Activated CD8-positive, alpha-beta memory T cell treated with anti-CD3 and anti-CD28 coated beads for 24 hours (primary cell): ENCODE measurements at places on chromosomes 4 and X.

DNA sequence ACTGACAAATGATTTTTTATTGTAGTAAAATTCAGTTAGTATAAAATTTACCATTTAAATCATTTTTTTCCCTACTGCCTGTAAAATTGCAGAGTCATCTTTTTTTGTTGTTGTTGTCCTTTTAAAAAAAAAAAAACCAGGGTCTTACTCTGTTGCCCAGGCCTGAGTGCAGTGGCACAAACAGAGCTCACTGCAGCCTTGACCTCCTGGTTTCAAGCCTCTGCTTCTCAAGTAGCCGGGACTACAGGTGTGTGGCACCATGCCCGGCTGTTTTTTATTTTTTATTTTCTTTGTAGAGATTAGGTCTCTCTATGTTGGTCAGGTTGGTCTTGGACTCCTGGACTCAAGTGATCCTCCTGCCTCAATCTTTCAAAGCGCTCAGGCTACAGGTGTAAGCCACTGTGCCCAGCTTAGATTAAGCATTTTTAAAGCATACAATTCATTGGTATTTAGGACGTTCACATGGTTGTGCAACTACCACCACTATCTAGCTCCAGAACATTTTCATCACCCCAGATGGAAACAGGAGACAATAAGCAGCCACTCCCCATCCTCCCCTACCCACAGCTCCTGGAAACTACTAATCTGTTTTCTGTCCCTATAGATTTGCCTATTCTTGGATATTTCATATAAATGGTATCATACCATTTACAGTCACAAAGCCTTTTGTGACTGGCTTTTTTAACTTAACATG is 59.7 kb upstream of the PGRMC2 start:
- no peak for DNase-seq

DNA sequence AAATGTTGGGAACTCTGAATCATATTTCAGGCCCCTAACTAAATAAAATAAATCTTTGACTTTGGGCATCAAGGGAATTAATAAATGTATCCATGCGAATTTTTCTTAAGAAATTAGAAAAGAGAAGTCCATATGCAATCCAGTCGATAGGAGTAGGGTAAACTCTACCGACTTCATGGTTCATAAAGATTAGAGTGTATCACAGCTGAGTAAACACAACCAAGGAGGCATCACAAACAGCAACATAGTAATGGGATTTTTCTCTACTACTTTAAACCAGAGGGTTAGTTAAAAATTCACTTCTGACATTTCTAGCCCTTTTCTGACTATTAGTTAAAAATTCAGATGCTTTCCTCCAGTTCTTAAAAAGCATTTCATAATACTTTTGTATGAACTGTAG is 19.9 kb downstream of the SEPTIN11 start:
- no peak for DNase-seq

DNA sequence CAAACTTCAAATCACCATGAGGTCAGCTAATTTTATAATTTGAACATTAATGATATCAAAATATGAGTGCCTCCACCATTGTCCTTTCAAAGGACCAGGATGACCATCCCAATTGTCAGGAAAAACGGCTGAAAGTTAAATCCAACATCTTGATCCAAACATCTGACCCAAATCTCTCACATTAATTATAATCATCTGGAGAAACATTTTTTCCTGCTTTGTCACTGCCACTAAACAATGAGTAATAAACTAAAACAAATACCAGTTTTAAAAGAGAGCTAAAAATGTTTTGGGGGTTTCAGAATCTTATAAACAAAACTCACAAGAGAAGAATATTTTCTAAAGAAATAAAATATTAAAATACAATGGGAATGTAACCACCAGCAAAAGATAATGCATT is 45.7 kb upstream of the NDST4 start:
- no peak for DNase-seq

DNA sequence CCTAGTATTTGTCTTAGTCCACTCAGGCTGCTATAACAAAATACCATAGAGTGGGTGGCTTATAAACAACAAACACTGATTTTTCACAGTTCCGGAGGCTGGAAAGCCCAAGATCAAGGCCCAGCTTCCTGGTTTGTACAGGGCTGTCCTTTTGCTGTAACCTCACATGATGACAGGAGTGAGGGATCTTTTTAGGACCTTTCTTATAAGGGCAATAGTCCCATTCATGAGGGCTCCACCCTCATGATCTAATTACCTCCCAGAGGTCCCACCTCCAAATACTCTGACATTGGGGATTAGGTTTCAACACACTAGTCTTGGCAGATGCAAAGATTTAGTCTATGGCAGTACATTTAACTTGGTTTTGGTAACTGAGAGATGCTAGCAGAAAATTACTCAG is 20.9 kb downstream of the GPAT3 start:
- DNase-seq: no peak

- no peak for DNase-seq
Measured at GRCh38 chr4:73870260-73870659, 1.1 kb downstream of the CXCL1 start.

DNA sequence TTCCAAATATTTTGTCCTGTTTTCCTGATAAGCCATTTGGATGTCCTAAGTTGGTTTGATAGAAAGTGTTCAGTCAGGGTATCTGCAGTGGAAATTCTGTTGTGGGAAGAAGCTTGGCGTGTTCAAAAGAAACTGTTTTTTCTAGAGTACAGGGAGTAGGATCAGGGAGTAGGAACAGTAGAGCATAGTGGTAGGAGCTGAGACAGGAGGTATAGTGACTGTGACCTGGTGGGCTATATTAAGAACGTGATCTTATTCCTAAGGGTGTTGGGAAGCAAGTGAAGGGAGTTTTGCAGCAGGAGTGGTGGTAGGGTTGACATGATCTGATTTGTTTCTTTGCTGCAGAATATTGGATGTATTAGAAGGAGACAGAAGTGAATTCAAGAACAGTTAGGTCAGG is 348.2 kb downstream of the BMPR1B start:
- no peak for DNase-seq

DNA sequence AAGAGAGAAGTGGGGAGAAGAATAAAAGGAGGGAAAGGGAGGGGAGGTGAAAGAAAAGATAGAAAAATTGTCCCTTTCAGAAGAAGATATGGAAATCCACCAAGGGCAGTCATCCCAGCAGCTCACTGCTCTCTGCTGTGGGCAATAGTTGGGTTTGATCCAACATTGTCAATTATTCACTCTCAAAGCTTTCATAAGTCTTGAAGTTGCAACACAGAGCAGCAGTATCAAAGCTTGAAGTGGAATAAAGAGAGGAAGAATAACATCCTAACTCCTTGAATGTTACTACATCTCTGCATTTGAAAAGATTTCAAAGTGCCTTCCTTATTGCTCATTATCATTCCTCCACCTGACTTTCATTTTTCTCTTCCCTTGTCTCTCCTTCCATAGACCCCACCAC is 62.3 kb upstream of the HHIP start:
- DNase-seq: no peak

DNA sequence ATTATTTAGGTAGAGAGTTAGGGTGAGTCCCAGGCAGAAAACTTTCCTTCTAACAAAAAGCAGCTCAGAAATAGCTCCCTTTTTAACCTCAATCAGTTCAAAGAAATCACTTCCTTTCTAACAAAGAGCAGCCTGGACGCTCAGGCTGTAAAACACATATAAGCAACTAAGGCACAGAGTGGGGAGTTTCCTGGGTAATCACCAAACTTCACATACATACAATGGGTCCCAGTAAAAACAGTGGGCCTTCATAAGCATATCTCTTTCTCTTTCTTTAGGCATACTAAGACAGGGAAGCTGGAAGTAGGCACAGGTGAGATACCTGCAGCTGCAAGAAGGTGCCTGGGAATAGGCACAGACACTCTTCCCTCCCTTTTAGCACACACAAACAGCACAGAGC is 4.9 kb upstream of the NAF1 start:
- no peak for DNase-seq
